Stomach (tissue), 19 donors: ENCODE measurements at places on chromosomes 1 and 21. TPM values are rescaled to one million over a fixed set of nuclear protein-coding genes. Genes with fewer than 3 reads are reported as not detected.

GRCh38 chr1:200673952-200674823, 4.5 kb upstream of the DDX59 start:
- no peaks in the 10 kb centered on the region for H3K27me3 ChIP-seq
- peaks cover 7% of the 10 kb centered on the region for H3K4me1 ChIP-seq
- H3K27ac ChIP-seq: no peak overlapping the region
- no peak overlapping the region for H3K4me3 ChIP-seq

GRCh38 chr1:92123868-92124267, 43.7 kb downstream of the BTBD8 start:
- DNase-seq: peak; percentile 16

DNA sequence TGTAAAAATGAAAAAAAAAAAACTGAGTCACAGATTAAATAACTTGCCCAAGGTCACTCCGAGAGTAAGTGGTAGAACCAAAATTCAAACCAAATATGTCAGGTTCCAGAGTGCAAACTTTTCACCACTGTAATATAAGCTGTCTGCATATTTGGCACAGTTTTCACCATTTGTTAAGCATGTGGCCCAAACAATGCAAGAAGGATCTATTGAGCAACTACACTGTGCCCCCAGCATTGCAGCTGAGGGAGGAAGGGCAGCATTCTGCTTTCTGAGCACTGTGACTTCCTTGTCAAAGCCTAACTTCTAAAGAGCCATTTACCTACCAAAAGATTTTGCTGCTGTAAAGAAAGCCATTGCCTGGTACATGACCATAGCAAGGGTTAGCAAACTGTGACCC, 133.4 kb downstream of the SYT2 start:
- H3K4me1 ChIP-seq: peaks cover 74% of the 10 kb centered on the region
- H3K36me3 ChIP-seq: peaks cover 53% of the 10 kb centered on the region
- peak overlapping the region; percentile 74 for H3K27ac ChIP-seq
- DNase-seq: no peak
- no peak overlapping the region for H3K4me3 ChIP-seq
- no peaks in the 10 kb centered on the region for H3K27me3 ChIP-seq

- DNase-seq: no peak
- H3K4me3 ChIP-seq: no peak overlapping the region
- no peaks in the 10 kb centered on the region for H3K36me3 ChIP-seq
- H3K27me3 ChIP-seq: no peaks in the 10 kb centered on the region
Observed at GRCh38 chr1:147741065-147741464, 19.3 kb downstream of the GJA5 start.

DNA sequence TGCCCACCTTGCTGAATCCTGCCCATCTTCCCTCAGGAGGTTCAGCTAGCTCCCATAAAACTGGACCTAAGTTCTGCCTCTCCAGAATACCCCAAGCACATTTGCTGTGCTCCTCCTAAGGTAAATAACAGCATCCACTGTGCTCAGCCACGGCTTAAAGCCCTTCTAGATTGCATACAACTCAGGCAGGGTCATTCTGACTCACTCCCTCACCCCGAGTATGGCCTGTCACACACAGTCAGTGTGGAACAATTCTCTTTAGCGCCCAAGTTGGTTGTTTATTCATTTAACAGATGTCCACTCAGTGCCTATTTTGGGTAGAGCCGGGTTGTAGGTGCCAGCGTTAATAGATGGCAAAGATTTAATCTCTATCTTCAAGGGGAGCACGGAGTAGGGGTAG, 147.5 kb upstream of the EDN2 start:
- H3K4me3 ChIP-seq: no peak overlapping the region
- no peaks in the 10 kb centered on the region for H3K27me3 ChIP-seq
- H3K27ac ChIP-seq: no peak overlapping the region
- H3K36me3 ChIP-seq: no peaks in the 10 kb centered on the region
- H3K4me1 ChIP-seq: no peaks in the 10 kb centered on the region

DNA sequence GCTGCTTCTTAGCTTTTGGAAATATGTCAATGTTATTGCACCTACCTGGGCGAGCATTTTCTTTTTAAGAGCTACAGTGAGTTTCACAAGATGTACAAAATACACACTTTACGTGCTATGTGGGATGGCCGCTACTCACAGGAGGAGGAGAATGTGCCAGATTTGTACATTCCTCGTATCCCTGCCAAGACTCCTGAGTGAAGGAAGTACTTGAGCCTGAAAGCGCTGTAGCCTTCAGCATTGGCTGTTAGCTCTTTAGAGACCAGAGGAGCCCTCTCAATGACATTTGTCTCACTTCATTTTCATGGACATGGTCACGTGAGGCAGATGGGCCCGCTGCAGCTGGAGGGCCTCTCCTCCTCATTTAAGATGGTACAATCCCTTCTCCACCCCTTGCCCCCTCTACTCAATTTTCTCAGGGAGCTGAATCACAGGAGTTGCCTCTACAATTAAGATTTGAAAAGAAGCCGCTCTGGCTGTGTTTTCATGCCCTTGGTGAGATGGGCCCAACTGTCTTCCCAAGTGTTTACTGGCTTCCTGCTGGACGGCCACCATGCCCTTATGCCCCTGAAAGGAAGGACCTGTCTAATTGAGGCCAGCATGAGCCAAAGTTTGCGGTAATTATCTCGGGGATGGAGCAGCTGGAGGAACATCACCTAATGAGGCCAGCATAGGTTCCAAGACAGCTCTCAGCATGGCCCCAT, 442.6 kb downstream of the PRDM2 start:
- no peaks in the 10 kb centered on the region for H3K36me3 ChIP-seq
- no peak overlapping the region for H3K4me3 ChIP-seq
- DNase-seq: no peak

DNA sequence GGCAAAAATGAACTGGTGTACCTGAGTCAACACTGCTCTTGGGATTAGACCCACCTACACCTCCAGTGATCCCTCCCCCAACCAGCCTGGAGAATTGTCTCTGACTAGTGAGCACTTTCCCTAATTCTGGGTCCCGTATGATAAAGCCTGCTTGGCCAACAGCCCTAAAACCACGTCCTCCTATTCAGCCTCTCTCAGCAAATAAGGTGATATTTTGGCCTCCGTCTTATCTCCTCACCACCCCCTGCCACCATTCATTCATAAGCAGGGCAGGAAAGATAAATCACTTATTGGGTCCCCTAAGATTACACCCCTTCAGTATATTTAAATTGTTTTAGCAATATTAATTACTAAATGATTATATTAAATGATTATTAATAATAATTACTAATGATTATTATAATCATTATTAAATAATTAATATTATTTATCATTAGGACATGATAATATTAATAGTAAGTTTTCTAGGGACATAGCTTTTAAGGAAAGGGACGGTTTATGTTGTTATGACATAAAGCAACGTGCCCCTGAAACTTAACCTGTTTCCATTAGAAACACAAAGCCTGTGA, 108.0 kb downstream of the DUSP10 start:
- H3K4me3 ChIP-seq: no peak overlapping the region
- H3K36me3 ChIP-seq: no peaks in the 10 kb centered on the region
- H3K27me3 ChIP-seq: no peaks in the 10 kb centered on the region
- no peak overlapping the region for H3K27ac ChIP-seq
- no peak for DNase-seq
- H3K4me1 ChIP-seq: no peaks in the 10 kb centered on the region

DNA sequence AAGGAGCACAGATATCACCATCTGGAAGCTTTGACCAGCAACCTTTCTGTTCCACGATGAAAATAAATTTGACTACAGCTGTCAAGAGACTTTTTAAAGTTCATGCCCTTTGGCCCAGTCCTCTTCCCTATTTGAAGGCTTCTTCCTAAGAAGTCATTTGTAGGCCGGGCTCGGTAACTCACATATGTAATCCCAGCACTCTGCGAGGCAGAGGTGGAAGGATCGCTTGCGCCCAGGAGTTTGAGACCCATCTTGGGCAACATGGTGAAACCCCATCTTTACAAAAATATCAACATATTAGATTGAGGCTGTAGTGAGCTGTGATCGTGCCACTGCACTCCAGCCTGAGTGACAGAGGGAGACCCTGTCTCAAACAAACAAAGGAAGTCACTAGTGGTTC, 58.3 kb upstream of the IFFO2 start:
- H3K36me3 ChIP-seq: no peaks in the 10 kb centered on the region
- H3K27ac ChIP-seq: no peak overlapping the region
- no peak overlapping the region for H3K4me3 ChIP-seq
- no peak for DNase-seq
- peaks cover 34% of the 10 kb centered on the region for H3K4me1 ChIP-seq

Gene HSPA6
- not detected for total RNA-seq

- H3K4me1 ChIP-seq: no peaks in the 10 kb centered on the region
- no peaks in the 10 kb centered on the region for H3K36me3 ChIP-seq
- H3K4me3 ChIP-seq: no peak overlapping the region
- no peaks in the 10 kb centered on the region for H3K27me3 ChIP-seq
- DNase-seq: no peak
Observed at GRCh38 chr1:78682496-78682895, 32.9 kb downstream of the IFI44 start.
